ENCODE measurements at places on chromosomes 16 and 17.

- DNase-seq: no peak
Observed at GRCh38 chr17:6930749-6931148, 65.1 kb upstream of the ALOX12 start.

- DNase-seq: no peak
Observed at GRCh38 chr17:66971730-66972441, 7.4 kb downstream of the CACNG4 start.

GRCh38 chr17:75848523-75849278 is 4.5 kb upstream of the UNC13D start:
- no peak for DNase-seq

DNA sequence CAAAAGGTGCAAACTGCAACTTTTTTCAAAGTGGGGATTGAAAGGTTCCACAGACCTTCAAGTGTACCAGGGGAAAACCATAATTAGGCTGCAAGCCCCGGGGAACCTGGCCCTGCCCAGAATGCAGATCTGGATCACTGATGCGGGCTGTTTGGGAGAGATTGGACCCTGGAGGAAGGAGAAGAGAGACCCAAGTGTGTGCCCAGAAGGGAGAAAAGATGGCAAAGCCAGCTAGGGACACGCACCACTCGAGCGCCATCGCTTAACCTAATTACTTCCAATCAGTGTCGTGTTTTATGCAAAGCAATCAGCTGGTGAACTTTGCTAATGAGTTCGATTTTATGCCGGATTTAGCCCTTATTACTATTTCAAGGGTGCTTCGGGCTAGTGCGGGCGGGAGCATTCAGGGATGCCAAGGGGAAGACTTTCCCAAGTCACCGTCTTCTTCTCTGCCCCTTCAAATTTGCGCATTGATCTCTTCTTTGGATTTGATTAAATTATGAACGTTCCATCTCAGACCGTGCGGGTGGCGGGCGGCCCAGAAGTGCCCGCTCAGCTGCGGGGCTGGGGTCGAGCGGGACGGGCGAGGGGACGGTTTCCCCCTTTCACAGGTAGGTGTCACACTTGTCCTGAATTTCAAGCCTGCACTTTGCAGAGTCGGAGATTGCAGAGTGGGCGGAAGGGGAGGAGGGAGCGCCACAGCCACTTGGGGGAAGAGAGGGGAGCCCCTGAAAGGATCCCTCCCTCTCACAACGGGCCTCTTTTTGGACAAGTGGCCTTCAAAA is 4.0 kb downstream of the IRX5 start:
- no peak for DNase-seq

DNA sequence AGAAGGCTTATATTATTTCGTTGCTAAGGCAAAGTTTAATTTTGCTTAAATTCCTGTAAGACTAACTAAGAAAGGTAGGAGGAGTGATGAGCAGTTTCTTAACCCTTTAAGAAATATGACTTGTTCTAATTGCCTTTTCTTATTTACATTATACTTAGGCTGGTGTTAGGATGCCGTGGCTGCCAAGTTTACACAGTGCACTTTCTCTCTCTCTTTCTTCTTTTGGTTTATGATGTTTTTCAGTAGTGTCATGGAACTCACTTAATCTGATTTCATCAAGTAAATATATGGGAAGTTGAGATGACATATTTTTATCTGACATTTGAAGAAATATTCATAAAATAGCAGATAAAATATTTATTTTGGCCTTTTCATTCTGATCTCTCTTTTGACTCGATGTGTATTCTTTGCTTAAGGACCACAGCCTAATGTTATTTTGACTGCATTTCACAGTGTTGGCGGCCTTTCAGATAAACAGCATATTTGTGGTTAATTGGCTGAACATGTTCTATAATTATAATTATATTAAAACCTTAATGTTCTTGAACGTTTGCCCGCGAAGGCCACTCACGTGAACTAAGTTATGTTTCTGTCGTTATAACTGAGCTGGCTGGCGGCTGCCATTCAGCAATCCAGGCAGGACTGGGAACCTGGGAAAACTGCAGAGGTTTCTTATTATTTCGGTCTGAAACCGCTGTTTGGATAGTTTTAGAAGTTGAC is 191.6 kb downstream of the WWOX start:
- no peak for DNase-seq

- no peak for DNase-seq
Observed at GRCh38 chr16:64408699-64409098, 713.2 kb downstream of the CDH11 start.

DNA sequence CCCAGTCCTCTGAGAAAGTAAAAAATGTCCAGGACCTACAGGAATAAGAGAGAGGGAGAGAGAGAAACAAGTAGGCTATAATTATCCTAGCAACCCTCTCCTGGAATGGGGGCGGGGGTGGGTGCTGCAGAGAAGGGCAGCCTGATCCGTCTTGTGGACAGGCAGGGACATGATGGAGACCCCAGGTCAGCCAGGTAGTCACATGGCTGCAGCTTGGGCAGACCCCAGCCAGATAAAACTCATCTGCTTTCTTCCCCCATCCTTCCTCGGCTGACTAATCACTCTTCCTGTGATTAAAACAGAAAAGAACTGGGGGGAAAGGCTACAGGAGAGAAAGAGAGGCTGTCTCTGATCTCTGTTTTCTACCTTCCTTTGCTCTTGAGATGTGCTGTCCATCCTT is 32.6 kb downstream of the COPZ2 start:
- DNase-seq: no peak

DNA sequence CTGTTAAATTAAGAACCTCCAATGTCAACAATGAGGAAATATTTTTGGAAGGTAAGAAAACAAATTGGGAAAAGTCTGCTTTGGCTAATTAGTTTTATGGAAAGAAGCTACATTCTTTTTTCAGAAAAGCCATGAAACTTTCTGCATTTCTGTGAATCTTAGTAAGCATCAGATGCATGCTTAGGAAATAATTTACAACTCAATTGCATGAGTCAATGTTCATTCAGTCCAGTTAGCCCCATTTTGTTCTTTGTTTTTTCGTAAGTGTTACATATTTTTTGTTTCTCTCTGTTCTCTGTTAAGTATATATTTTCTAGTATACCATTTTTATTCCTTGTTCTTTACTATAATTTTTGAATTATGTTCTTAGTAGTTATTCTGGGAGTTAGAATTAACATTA is 195.2 kb upstream of the KIF2B start:
- DNase-seq: peak; percentile 26

- no peak for DNase-seq
Observed at GRCh38 chr17:42408061-42408460, 15.0 kb downstream of the CAVIN1 start.

- DNase-seq: no peak
Observed at GRCh38 chr17:48663134-48663924, 37.2 kb upstream of the HOXB9 start.

DNA sequence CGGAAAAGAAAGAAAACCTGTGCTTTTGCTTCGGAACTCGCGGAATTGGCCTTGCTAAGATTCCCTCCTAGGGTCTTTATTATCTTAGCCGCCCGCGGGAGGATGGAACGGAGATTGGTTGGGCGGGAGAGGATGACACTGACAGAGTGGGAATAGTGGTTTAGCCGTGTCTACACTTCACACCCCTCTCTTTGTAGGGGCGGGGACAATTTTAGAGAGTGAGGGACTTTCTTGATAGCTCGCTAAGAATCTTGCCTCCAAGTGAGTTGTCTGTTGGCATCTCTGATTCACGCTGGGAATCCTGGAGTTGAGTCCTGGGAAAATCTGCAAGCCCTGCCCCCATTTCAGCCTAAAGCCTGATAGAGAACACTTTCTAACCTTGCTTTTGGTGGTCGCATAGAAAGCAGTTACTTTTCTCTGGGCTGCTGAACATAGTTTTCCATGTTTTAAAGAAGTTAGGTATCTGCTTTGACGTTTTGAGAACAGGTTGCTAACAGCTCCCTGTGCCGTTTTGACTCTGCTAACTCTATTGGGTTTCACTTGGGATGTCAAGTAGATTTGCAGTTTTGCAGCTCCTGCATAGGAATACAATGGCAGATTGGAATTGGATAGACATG is 697 bp downstream of the NOL11 start:
- DNase-seq: no peak

DNA sequence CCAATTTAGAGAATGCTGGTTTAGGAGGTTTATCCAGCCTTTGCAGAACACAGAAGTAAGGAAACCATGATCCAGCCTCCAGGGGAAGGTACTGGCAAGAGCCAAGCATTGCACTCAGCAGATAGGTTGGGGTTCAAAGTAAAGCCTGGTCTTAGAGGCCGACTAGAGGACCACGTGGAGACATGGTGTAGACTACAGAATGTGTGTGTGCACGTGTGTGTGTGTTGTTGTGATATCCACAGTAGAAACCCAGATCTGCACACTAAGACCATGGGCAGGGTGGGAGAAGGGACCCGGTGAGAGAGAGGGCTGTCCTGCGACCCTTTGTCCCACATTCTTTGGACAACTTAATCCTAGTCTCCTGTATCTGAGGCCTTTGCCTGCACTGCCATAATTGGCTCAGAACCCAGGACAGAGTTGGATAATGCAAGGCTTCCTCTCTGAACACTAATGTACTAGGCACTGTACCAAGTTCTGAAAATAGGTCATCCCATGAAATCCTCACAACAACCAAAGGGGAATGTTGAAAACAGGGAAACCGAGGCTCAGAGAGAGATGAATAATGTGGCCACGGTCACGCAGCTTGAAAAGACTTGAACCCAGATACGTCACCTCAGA is 325.1 kb upstream of the HSBP1 start:
- no peak for DNase-seq

DNA sequence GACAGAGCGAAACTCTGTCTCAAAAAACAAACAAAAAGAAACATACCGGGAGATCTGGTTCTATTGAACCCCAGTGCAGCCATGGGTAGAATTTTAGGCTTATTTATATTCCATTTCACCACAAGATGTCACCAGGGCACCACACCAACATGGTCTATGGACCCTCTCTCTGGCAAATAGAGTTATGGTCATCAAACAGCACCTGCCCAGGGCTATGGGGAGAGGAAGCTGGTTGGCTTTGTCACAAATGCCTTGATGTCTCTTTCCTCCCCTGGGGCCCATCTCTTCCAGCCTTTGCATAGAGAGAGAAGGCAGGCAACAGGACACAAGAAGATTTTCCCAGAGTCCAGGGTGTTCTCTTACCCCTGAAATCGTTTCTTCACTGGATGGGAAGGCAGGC is 128.4 kb downstream of the WWOX start:
- DNase-seq: no peak

DNA sequence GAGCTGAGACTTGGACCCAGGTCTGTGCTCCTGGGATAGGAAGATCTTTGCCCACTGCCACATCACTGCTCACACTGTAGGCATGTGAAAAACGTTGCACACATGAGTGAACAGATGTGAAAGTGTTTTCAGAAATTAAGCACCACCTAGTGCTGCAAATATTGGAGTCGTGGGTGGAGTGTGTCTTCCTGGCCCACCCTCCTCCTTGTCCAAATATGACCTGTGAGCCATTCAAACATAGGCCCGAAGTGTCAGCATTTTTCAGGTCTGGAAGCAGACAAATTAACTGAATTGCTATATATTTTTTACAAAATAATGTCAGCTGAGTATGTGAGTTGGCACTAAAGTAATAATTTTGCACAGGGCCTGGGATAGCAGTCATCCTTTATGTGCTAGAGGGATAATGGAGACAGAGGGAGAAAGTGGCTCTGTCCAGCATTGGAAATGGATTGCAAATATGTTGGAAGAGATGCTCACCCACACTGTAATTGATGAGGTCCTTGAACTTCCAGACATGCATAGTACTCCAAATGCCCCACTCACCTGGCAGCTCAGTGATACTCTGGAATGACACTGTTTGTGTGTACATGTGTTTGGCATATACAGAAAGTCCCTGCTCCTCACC is 58.7 kb downstream of the ACSM1 start:
- no peak for DNase-seq

- no peak for DNase-seq
Observed at GRCh38 chr17:61641084-61641483, 50.1 kb upstream of the NACA2 start.

GRCh38 chr16:75202069-75202590 is 4.8 kb downstream of the CTRB2 start:
- DNase-seq: no peak

DNA sequence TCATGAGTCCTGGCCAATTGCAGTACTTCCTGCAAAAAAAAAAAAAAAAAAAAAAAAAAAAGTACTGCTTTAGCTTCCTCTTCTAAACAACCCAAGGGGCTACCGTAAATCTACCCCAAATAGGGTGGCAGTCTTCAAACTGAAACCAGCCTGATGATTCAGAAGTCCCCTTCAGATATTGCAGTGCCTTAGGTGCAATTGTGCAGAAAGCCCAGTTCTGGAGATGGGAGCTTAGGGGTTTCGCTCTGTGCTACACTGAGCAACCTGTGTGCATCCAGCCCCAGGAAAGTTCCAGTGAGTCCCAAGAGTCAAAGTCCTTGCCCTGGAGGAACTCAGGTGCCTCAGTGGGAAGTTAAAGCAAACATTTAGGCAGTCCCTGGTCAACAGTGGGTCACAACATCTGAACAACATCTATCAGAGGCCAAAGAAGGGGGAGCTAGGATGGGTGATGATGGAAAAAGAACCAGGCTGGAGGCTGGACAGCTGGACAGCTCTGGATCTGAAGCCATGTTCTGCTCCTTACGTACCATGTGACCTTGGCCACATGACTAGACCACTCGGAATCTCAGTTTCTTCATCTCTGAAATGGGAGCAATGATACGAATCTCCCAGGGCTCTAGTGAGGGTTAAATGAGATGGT is 6.7 kb upstream of the CIITA start:
- no peak for DNase-seq

DNA sequence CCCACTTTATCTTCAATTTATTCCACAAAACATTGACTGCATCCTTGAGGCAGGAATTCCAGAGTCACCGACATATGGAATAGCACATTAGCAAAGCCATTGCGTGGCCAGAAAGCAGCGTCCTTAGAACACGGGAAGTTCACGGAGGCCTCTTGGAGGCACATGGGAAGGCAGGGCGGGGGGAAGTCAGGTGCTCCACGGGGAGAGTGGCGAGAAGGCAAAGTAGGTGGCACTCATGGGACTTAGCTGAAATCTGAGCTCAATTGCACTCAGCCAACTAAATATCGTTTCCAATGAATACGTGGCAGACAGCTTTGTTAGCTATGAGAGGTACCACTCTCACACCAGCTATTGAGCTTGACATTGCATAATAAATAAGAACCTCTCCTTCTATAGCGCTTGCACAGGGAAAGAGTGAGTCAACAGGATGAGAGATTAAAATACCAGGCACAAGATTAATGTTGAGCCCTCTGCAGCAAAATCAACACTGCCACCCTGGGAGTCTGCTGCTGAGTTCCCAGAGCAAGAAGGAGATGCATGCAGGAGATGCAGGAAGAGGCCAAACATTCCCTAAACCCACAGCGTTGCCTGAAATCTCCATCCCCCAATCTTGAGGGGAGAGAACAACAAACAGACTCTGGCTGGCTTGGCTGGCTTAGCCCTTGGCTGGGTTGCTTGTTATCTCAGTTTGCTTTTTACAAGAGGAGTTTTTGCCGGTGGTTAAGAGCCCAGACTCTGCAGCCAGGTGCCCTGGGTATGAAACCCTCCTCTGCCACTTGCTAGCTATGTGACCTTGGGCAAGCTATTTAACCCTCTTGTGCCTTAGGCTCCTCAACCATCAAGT is 28.8 kb downstream of the ABCC12 start:
- DNase-seq: peak; percentile 87

- DNase-seq: peak; percentile 12
Observed at GRCh38 chr17:82859431-82860403, 19.9 kb upstream of the ZNF750 start.

Measured in fibroblast of the conjunctiva (primary cell).